ENCODE measurements at places on chromosomes 3 and 15.

GRCh38 chr15:67134067-67134838 lies 68.9 kb downstream of the SMAD3 start:
- peak; percentile 66 for DNase-seq

GRCh38 chr15:83654379-83655236 lies 685 bp downstream of the ADAMTSL3 start:
- no peak for DNase-seq

DNA sequence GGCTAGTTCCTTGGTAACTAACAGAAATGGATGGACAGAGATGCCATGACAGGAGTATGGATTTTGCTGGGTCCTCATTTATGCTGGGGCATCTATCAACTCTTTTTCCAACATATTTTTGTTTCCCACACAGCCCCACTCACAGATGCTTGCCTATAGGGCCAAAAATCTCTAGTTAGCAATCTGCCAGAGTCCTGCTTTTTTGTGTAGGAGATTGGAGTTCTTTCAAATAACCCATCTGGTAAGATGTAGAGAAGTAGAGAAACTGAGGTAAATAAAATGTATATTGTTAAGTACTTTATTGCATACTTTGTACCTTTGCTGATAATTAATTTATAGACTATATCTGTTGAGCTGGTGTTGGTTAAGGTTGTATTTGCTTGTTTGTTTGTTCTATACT lies 456.5 kb upstream of the GOLIM4 start:
- DNase-seq = no peak

DNA sequence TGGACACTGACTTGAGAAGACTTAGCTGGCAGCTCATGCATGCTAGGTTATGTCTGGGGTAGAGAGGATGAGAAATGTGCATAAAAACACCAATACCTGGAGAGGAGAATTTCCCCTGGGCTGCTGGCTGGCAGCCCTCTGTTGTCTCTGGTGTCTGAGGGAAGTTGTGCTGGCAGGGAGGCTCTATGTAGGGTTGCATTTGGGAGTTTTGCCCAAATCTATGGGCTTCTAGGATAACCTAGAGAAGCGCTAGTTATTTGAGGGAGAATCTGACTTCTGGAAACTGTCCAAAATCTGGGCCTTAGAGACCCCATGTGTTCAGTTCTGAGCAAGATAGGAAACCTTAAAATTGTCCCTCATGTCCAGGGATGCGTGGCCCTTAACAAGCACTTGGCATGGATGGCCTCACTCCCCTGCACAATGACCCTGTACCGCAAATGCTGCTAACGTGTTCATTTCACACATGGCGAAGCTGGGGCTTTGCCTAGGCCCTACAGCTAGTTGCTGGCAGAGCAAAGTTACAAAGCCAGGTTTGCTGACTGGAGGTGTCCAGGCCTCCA lies 70.3 kb upstream of the ATP2B2 start:
- no peak for DNase-seq

DNA sequence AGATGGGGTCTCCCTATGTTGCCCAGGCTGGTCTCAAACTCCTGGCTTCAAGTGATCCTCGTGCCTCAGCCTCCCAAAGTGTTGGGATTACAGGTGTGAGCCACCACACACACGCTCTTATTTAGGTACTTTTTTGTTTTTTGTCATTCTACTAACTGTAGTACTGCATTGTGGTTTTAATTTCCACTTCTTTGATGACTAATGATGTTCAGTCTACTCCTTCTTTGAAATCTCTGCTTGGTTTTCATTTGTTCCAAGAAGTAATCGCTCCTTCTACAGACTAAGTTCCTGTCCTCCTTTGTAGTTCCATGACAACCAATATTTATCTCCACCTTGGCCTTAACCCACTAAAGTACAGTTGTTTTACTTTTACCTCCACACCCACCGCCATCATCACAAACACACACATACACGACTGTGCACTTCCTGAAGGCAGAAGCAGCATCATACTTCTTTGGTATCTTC lies 529 bp upstream of the DLEC1 start:
- no peak for DNase-seq

GRCh38 chr15:99720533-99720932 lies 12.7 kb downstream of the LYSMD4 start:
- DNase-seq = peak; percentile 21

- DNase-seq = peak; percentile 19
Measured at GRCh38 chr15:73924171-73924921, 1.9 kb upstream of the LOXL1 start.

GRCh38 chr3:67522081-67522480 lies 132.3 kb downstream of the SUCLG2 start:
- no peak for DNase-seq

GRCh38 chr3:134464064-134464688 lies 21.6 kb downstream of the ANAPC13 start:
- DNase-seq = no peak

DNA sequence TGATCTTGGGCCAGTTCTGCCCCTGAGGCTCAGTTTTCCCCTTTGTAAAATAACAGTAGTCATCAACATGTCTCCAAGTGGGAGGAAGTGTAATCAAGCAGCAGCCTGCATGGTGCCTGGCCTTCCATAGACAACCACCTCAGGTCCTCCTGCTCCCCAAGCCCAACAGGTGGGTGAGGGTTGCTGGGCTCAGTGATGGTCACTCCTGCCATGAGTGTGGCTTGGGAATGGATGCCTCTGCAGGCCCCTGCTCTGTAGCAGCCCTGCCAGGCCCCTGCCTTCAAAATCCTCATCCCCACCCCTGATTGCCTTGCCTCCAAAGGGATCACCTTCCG lies 59.1 kb upstream of the SLC6A1 start:
- no peak for DNase-seq

DNA sequence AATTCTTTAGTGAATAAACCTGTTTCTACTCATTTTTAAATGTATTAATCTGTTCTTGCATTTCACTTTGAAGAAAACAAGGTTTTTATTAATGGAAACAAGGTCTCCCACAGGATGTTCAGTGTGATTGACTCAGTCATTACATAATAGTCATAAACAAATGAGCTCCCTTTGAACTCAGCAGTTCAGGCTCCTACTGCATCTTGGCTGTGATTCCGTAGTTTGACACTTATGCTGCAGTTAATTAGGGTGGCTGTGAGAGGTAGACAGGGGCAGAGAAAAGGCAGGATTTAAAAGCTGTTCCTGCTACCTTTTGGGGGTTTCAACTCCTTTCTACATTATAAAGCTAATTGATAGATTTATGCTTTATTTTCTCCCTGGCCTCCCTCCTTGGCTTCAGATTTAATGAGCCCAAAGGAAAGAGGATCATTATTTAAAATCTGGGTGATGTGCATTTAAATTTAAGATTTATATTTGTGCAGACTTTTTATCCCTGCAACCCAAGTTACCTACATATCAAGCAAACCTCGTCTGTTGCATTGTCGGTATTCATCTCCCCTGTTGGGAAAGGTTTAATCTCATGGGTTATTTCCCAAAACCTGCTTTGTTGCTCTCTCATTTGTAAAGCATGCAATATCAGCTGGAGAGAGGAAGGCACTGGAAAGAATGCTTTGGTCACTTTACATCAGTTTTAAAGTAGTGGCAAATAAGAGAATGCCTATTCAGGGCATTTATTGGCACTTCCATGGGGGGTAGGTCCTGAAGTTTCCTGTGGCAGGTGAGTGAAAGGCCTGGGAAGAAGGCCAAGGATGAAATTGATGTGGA lies 345.0 kb upstream of the NR2E3 start:
- DNase-seq = no peak

DNA sequence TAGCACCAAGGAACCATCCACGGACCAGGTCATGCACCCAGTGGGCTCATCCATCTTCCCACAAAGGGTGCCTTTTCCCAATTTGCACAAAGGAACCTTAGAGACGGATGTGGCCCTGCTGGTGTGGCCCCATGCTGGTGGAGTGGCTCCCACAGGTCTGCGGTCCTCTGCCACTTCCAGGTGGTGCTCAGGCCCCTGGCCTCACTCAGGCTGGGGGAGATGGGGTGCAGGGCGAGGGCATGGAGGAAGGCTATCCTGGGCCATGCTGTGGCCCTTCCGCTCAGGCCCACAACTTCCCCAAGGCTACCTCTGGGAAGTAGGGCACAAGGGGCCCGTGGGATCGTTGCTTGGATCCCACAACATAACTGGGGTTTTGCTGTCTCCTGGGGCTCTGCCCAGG lies 5.2 kb upstream of the SYNM start:
- DNase-seq = no peak

- peak; percentile 35 for DNase-seq
Measured at GRCh38 chr3:89098964-89099585, 8.3 kb upstream of the EPHA3 start.

DNA sequence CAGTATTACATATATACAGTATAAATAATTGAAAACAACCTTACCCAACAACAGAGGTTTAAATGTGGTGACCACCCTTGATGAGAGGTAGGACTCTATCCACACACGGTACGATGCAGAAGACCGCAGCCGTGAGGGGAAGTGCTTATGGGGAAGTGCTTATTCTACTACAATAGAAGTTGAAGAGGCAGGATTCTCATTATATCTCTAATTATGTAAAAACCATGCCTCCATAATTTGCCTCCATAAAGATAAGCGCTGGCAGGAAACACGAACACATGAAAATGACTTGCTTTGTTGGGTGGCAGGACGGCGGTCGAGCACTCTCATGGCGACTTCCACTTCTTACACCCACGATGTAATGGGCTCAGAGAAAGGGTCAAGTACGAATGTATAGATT lies 7.2 kb upstream of the MUC13 start:
- no peak for DNase-seq

DNA sequence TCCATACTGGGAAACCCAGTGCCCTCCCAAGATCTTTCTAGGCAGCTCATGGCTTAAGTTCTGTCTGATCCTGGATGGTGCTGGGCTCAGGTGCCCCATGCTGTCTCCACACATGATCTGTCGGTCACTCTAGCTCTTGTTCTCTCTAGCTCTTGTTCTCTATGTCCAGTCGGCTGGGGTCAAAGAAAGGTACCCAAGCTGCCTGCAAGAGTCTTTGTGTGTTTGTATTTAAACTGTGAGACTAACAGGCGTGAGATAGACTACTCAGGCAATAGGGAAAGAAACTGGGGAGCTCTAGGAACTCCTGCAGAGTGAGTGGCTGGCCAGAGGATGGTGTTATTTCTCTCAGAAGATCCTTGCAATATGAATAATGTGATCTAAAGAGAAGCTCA lies 40.2 kb downstream of the GPR156 start:
- no peak for DNase-seq

- no peak for DNase-seq
Measured at GRCh38 chr15:77797270-77797669, 164.6 kb upstream of the LINGO1 start.

- peak; percentile 28 for DNase-seq
Measured at GRCh38 chr15:59160880-59161593, 45.6 kb upstream of the LDHAL6B start.

DNA sequence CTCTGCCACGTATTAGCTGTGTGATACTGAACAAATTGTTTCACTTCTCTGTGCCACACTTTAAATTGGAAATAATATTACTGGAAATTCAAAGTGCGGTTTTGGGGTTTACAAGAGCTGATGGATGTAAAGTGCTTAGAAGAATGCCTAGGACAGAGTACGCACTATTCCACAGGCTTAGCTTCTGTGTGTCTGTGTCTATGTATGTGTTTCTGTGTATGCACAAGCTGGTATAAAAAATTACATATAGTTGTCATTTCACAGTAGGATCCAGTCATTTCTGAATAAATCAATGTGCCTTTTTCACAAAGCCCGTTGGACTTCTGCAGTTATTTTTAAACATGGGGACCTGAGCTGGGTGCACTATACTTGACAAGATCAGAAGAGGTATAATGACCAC lies 370.4 kb downstream of the TUSC7 start:
- DNase-seq = no peak

- no peak for DNase-seq
Measured at GRCh38 chr15:40075298-40076044, 33.2 kb downstream of the BMF start.

DNA sequence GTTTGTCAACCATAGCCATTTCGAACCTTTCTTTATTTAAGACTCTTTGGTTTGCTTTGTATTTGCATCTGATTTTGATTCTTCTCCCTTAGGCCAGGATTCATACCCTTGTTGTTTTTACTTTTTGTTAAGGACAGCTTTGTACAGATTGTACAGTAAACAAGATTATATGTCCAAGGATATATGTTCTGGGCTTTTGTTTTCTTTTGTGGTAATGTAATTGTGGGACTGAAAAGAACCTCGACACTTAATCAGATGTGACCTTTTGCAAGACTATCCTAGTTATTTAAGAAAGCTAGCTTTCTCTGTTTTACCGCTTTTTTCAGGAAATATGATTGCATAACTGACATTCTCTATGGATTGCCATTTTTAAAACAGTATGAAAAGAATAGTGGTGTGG lies 67.0 kb upstream of the SAMMSON start:
- DNase-seq = no peak

- no peak for DNase-seq
Measured at GRCh38 chr15:25869701-25870100, 6.6 kb upstream of the ATP10A start.

GRCh38 chr3:33420966-33421365 lies 19.2 kb downstream of the UBP1 start:
- no peak for DNase-seq

DNA sequence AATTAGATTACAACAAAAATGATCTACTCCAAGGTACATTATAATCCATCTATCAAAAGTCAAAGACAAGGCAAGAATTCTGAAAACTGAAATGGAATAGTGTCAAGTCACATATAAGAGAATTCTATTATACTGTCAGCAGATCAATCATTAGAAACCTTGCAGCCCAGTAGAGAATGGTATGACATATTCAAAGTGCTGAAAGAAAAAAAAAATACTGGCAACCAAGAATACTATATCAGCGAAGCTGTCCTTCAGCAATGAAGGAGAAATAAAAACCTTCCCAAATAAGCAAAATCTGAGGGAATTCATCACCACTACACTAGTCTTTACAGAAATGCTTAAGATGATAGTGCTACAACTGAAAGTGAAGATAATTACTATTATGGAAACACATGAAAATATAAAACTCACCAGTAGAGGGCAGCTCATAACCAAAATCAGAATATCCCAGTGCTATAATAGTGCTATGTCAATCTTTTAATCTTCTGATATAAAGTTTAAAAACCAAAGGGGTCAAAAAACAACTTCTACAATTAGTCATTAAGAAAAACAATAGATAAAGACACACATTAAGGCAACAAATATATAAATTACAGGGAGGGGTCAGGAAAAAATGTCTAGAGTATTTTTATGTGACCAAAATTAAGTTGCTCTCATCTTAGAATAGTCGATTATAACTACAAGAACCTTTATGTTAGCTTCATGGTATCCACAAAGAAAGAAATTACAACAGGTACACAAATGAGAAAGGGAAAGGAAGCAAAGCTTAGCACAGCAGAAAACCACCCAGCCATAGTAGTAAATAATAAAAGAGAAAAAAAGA lies 190.7 kb upstream of the CNTN6 start:
- DNase-seq = no peak

GRCh38 chr3:141275032-141275422 lies 43.4 kb downstream of the PXYLP1 start:
- DNase-seq = no peak

- no peak for DNase-seq
Measured at GRCh38 chr3:140433431-140433830, 244.4 kb upstream of the TRIM42 start.

All from stimulated activated CD4-positive, alpha-beta T cell treated with anti-CD3 and anti-CD28 coated beads, Interleukin-2, amount 100 ng/mL, for 24 hours (primary cell).